ENCODE measurements at places on chromosomes 16 and 17. TPM values are rescaled to one million over a fixed set of nuclear protein-coding genes. Genes with fewer than 3 reads are reported as not detected.

- no peak overlapping the region for H3K4me3 ChIP-seq
- no peaks in the 10 kb centered on the region for H3K36me3 ChIP-seq
- peaks cover 13% of the 10 kb centered on the region for H3K4me1 ChIP-seq
- DNase-seq, result no peak
- no peaks in the 10 kb centered on the region for H3K27me3 ChIP-seq
These were observed 7.5 kb downstream of the KRT12 start for GRCh38 chr17:40859536-40859935.

DNA sequence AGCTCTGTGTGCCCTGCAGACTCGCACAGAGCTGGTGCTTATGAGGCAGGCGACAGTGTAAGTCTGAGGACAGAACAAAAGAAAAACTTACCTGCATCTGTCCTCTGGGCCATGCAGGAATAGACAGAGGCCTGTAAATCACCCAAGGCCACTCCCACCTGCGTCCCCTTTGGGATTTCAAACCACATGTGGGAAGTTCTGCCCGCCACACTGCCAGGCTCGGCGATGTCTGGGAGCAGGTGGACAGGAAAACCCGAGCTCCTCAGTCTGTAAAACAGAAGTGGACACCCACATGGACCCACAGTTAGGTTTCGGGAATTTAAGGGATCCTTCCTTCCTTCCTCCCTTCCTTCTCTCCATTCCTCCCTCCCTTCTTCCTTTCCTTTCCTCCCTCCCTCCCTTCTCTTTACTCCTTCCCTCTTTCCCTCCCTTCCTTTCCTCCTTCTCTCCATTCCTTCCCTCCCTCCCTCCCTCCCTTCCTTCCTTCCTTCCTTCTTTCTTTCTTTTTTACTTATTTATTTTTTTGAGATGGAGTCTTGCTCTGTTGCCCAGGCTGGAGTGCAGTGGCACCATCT, 12.0 kb upstream of the TRPV1 start:
- H3K4me3 ChIP-seq, result no peak overlapping the region
- no peaks in the 10 kb centered on the region for H3K27me3 ChIP-seq
- H3K27ac ChIP-seq, result no peak overlapping the region
- DNase-seq, result no peak
- H3K36me3 ChIP-seq, result peaks cover 27% of the 10 kb centered on the region

DNA sequence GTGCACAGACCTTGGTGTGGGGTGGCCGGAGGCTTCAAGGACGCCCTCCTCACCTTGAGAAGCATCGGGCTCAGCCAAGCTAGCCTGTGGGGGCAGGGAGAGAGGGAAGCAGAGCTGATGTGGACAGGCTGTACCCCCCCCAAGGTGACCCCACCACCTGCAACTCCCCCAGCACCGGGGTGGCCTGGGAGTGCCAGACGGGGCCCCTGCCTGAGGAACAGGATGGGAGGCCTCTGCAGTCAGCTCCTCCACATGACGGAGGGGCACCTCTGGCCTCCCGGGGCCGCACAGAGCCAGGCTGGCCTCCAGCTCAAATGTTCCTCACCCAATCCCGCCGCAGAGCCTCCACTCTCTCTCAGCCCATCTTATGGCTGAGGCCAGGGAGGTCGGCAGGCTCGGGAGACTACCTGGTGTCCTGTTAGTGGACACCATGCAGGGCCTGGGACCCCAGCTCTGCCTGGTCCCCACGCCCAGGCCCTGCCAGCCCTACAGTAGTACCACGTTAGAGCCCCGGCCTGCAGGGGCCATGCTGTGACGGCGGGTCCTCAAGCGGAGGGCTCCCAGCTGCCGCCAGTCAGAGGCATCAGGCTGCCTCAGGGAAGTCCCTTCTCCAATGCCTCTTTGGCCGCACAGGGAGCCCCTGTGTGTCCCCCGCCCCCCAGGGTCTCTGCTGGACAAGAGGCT, 19.4 kb upstream of the SLC38A10 start:
- peaks cover 7% of the 10 kb centered on the region for H3K4me1 ChIP-seq
- no peaks in the 10 kb centered on the region for H3K36me3 ChIP-seq
- H3K4me3 ChIP-seq, result no peak overlapping the region
- no peak overlapping the region for H3K27ac ChIP-seq
- DNase-seq, result no peak

DNA sequence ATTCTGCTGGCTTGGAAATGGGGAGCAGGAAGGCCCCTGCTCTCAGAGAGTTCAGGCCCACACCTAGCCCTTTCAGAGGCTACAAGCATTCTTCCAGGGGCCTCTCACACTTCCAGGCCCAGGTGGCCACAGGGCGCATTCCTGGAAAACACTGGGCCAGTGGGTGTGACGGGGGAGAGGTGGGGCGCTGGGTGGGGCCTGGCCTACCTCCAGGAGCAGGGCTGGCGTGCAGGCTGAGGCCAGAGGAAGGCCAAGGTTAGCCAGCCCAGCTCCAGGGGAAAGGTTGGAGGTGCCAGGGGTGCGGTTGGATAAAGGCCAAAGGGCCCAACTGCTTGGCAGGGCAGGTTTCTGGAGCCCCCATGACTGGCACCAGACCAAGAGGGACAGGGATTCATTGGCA, 198.2 kb downstream of the MAF start:
- no peak for DNase-seq
- no peak overlapping the region for H3K4me3 ChIP-seq
- H3K4me1 ChIP-seq, result no peaks in the 10 kb centered on the region

- no peaks in the 10 kb centered on the region for H3K27me3 ChIP-seq
- H3K27ac ChIP-seq, result no peak within 1 kb of the TSS
- H3K4me1 ChIP-seq, result no peaks in the 10 kb centered on the region
- H3K4me3 ChIP-seq, result no peak within 1 kb of the TSS
- H3K36me3 ChIP-seq, result no peaks in the 10 kb centered on the region
These were observed at the start of gene CD7 for GRCh38 chr17:82317394-82318168. Gene CD7 (minus strand): TSS chr17:82317608. CDS start chr17:82317495, 113 bp downstream.

POLG2 gene
- 37.7 TPM for total RNA-seq

CA7 gene
- total RNA-seq, result not detected

MRM1 gene
- 9.2 TPM for total RNA-seq

LONP2 gene
- total RNA-seq, result 32.3 TPM

All from PC-3 (cell line).